Activated naive CD8-positive, alpha-beta T cell treated with anti-CD3 and anti-CD28 coated beads, Interleukin-2, amount 10 ng/mL, durations not matched to agents 7 days and 5 days (primary cell): ENCODE measurements at places on chromosomes 13 and 19. TPM values are rescaled to one million over a fixed set of nuclear protein-coding genes. Genes with fewer than 3 reads are reported as not detected.

- no peaks in the 10 kb centered on the region for H3K36me3 ChIP-seq
- H3K27me3 ChIP-seq, result no peaks in the 10 kb centered on the region
- no peak for DNase-seq
These were observed 1078.6 kb downstream of the UQCRFS1 start for GRCh38 chr19:28134311-28134710.

- DNase-seq, result no peak
- peaks cover 1% of the 10 kb centered on the region for H3K27me3 ChIP-seq
- no peak overlapping the region for H3K4me3 ChIP-seq
These were observed 88.4 kb upstream of the SOX1 start for GRCh38 chr13:111978546-111978945.

The CD209 gene
- 0.19 TPM for total RNA-seq

GRCh38 chr13:72458701-72459100 lies 268.7 kb downstream of the MZT1 start:
- DNase-seq, result no peak
- H3K27ac ChIP-seq, result no peak overlapping the region
- H3K4me3 ChIP-seq, result no peak overlapping the region
- H3K4me1 ChIP-seq, result no peaks in the 10 kb centered on the region
- H3K27me3 ChIP-seq, result no peaks in the 10 kb centered on the region
- H3K36me3 ChIP-seq, result no peaks in the 10 kb centered on the region

DNA sequence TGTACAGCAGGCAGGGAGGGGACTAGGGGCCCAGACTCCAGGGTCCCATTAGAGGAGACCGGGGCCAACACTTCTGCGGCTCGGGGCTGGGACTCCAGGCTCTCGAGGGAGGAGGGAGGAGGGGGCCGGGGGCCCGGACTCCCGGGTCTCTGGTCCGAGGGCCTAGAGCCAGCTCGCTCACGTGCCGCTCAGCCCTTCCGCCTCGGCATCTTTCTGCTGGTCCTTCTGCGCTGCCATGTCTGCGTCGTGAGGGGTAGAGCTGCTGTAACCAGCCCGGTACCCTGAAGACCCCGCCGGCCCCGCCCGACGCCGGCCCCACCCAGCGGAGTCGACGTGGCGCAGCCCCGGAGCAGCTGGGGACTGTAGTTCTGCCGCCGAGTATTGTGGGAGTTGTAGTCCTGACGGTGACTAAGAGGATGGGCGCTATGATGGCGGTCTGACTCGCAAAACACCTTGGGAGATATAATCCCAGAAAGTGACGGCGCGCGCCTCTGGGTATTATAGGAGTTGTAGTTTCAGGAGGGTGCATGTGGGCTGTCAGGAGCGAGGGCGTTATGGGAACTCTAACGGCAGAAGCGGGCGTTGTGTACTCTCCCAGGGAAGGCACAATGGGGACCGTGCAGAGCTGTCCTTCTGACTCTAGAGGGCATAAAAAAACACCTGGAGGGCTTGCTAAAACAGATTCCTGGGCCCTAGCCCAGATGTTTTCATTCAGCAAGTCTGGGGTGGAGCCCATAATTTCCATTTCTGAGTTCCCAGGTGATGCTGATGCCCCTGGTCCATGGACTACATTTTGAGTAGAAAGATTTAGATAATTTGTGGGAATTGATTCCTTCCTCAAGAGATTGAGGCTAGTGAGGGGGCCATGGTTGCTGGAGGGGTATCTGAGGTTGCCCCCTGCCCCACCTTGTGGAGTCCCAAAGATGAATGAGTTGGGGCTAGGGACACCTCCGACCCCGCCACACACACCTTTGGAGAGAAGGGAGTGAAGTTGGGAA lies at the start of gene RABAC1:
Gene RABAC1, minus strand, starts transcription at position 266 of the 998 bp plus-strand sequence. Its CDS starts 29 bp downstream, at position 237.
- no peaks in the 10 kb centered on the region for H3K27me3 ChIP-seq
- H3K27ac ChIP-seq, result peak within 1 kb of the TSS; percentile 96
- no peaks in the 10 kb centered on the region for H3K36me3 ChIP-seq
- peak within 1 kb of the TSS; percentile 99 for H3K4me3 ChIP-seq

- peak overlapping the region; percentile 31 for H3K4me3 ChIP-seq
- peak overlapping the region; percentile 5 for H3K27ac ChIP-seq
These were observed 51.5 kb upstream of the WDFY2 start for GRCh38 chr13:51532736-51533197.

The CRYL1 gene
- 16.5 TPM for total RNA-seq

DNA sequence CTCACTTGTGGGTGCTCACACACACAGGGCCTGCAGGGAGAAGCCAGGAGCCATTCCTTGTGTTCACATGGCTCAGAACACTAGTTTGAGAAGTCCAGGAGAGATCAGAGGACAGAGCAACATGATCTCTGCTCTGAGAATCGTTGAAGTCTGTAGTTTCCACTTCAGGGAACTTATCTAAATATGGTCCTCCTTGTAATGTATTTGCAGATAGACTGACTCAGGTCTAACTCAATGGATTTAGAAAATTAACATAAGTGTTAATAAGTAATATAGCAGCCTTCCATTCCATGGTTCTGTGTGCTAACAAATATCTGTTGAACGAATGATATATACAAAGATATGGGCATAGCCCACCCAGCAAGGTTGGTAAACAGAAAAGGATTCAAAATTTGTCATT lies 119.8 kb upstream of the STARD13 start:
- H3K36me3 ChIP-seq, result no peaks in the 10 kb centered on the region
- H3K4me3 ChIP-seq, result no peak overlapping the region
- no peak overlapping the region for H3K27ac ChIP-seq
- H3K4me1 ChIP-seq, result peaks cover 3% of the 10 kb centered on the region
- DNase-seq, result no peak
